ENCODE measurements at places on chromosomes 2 and 18.

DNA sequence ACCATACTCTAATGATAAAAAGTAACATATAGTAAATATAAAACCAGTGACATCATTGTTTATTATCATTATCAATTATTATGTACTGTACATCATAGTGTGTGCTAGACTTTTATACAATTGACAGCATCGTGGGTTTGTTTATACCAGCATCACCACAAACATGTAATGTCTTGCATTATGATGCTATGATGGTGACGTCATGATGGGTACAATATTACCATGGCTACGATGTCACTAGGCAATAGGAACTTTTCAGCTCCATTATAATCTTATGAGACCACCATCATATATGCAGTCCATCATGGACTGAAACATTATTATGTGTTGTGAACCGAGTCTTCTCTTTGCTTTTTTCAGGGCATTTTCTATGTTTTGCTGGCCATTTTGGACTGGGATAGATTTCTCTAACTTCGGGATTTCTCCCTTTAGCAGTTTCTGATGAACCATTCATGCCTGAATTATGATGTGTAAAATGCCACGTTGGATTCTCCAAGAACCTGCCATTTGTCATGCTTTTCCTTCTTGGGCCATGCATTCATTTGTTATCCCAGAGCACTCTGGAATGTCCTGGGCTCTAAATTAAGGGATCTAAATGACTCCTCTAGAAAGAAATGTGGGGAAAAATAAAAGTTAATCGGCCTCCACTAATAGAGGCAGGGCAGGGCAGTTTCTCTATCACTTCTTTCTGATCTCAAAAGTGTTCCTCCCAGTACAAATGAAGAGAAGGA is 325.6 kb upstream of the TNP1 start:
- DNase-seq = no peak

DNA sequence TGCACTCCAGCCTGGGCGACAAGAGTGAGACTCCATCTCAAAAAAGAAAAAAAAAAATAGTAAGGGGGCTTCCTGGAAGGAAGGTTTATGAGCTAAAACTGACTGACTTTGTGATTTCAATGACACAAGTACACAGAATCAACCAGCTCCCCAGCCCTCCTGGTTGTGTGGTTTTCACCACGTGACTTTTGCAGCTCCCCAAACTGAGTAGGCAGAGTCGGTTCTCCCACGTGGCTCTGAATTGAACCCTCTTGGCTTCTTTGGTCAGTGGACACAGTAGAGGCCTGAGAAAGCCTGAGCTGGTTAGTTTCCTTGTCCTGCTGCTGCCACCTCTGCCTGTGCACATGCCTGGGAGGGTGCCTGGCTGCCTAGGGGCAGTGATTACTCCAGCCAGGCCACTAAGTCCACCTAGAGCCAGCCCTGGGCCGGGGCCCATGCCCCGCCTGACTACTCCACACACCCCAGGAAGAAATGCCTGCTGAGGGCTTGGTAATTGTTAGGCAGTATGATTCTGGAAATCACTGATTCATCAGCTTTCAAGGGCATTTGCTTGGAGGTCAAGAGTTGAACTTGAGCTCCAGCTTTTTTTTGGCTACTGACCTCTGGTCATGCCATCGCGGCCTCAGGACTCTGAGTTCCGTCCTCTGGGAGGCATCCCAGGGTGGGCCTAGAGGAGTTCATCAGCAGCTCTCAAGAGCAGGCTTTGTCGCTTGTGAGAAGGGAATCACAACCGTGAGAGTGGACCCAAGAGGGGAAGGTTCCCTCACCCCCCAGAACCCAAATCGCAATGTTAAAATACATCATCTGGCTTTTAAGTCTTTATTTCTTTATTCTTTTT is 431.9 kb upstream of the HS6ST1 start:
- DNase-seq = no peak

DNA sequence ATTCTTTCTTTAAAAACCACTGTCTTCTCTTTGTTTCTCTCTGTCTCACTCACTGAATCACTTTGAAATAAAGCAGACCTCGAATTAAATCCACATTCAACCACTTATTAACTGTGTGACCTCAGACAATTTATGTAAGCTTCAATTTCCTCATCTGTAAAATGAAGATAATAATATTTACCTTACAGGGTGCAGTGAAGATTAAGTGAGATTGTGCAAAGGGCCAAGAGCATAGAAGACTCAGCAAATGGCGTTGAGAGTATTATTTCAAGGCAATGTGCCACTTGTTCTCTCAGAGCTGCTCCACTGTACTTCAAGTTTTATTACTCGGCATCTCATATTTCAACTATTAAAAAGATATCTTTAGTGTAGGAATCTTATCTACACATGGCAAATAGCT is 454.2 kb upstream of the HNRNPA3 start:
- DNase-seq = no peak

GRCh38 chr18:57754577-57755338 is 48.4 kb downstream of the ATP8B1 start:
- no peak for DNase-seq

DNA sequence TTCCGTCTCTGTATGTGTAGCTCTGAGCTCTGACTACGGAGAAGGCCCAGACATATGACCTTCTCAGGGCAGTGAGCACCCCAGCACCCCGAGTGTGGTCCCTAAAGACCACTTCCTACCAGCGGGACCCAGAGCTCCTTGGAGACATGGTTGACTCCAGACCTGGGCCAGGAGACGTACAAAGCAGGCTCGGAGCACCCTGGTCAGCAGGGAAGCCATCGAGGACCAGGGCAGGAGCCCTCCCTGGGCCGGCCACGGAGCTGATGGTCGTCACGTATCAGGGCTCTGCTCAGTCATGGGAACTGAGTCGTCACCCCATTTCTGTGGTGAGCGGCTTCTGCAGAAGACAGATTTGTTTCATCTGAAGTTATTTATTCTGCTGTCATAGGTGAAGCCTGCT is 12.8 kb upstream of the NEU4 start:
- no peak for DNase-seq

DNA sequence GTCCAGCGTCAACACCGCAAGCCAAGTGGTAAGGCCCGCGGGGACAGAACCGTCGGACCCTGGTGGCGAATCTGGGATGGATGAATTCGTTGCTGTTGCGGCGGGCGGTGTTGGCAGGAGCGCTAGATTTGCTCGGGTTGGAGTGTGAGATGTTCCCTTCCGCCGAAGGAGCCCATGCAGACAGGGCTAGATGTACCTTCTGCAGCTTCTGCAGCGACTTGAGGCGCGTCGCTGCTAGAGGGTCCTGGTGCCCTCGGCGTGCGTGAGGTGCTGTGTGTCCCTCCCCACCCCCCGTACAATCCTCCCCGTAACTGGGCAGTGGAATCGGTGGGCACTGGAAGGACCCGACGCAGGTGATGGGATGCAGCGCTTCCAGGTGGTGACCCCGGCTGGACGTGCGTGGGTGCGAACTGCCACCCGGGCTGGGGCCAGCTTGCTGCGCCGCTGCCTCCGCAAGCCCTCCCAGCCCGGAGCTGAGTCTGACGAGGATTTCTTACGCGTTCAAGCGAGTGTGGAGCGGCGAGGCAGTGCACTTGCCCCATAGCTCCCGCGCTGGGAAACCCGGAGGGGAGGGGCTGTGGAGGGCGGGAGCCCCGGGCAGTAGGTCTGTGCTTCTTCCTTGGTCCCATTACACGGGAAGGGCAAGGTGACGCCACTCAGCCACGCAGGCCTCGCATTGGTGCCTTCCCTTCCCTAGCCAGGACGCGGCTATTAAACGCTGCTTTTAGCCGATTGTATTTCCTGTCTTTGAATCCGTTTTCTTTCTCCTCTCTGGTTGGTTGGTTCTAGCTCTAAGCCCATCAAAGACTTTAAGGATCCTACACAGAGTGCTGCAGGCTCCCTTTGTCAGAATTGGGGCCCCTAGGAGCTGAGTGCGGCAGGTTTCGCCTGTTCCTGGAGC is 34.2 kb downstream of the CHRNA1 start:
- DNase-seq = peak; percentile 76

DNA sequence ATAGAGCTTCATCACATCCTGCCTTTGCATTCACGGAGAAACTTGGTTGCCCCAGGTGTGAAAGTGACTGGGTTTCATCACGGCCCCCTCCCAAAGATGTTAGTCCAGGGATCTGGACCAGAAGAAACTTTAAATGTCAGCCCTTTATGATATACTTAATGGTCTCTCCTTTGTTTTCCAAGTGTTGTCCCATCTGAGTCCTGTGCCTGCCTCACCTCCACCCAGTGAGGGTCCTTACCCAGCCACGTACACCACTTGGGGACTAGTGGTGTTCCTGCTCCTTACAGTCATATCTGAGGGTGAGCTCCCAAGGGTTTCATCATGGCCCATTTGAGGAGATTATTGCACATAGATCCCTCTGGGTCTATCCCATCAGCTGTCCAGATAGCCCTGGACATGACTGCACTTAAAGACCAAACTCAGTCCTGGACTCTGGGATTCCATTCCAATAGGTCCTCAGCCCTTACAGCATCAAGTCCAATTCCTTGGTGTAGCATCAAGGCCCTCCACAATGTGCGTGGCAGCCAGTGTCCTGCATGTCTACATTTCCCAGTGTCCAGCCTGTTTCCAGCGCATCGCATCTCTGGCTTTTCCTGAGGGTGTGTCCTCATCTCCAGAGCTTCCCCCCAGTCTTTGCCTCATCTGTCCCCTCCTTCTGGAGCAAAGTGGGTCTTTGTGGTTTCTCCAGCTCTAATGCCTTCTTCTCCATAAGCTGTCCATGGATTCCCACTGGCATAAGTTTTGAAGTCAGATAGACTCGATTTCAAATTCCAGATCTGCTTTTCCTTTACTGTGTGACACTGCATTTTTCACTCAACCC is 351.6 kb downstream of the MYCN start:
- DNase-seq = no peak

DNA sequence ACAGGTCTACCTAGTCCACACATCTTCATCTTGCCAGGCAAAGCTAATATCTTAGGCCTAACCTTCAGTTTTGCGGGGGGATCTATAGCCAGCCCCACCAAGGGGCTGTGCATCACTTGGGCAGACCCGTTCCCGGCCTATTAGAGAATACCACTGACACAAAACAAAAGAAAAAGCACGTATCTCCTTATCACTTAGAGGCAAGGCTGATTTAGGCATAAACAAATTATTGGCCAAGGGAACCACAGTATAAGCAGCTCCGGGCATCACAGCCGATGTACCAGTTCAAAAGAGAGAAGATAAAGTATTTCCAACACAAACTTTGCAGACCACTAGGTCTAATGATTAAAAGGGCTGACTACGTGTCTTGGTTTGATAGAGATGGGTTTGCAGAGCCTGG is 248.0 kb downstream of the TCF4 start:
- no peak for DNase-seq

GRCh38 chr2:13650586-13651180 is 933.9 kb downstream of the TRIB2 start:
- no peak for DNase-seq

DNA sequence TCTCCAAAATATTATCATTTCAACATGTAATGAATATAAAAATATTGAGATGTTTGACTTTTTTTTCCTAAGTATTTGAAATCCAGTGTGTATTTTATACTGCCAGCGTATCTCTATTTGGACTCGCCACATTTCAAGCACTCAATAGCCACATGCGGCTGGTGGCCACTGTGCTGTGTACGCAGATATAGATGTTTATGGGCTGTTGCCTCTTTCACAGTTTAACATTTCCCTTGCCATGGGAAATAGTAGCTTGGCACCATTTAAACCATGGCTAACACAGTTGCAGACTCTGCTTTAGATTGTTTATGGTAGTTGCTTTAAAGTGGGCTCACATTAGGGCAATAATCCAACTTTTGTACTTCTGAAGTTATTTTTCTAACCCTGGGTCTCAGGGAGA is 136.6 kb upstream of the ITGB6 start:
- no peak for DNase-seq

DNA sequence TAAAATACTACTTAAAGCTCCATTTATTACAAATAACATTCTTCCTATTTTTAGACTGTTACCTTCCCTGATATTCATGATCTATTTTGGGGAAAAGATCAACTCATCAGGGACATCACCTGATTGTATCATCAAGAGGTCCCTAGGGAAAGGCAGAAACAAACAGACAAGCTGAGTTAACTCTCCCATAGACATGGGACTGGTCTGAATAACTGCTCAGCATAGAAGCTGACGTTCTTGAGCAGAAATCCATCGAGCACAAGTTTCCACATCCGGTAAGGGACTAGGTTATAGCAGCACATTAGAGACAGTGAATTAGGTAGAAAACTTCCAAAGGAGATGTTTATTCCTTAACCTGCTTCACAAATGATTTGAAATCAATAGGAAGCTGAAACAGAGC is 1100.4 kb upstream of the SLC39A10 start:
- DNase-seq = no peak

GRCh38 chr2:221675201-221675908 is 103.3 kb upstream of the EPHA4 start:
- no peak for DNase-seq

DNA sequence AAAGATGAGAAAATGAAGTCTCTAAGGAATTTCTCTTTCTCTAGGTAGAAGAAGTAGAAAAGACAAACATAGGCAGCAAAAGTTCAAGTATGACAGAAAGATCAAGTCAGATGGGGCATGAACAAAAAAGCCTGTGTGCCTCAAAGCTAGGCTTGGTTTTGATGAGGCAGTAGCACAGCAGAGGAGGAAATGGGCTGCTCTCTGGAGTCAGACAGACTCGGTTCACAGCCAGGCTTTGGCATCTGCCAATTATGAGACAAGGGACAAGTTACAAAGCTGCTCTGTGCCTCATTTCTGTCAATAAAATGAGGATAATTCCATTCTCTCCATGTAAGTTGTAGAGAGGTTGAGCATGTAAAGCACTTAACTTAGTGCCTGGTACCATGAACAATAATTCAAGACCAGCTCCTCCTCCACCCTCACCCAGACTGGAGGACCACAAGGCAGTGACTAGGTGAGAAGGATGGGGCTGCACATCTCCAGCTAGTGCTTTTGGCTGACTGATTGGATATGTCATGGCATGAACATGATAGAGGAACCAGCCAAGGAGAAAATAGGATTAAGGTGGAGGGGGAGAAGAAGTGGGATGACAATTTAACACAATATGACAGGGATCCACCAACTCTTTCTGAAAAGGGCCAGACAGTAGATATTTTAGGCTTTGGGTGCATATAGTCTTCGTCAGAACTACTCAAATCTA is 84.6 kb downstream of the TMEM163 start:
- no peak for DNase-seq

DNA sequence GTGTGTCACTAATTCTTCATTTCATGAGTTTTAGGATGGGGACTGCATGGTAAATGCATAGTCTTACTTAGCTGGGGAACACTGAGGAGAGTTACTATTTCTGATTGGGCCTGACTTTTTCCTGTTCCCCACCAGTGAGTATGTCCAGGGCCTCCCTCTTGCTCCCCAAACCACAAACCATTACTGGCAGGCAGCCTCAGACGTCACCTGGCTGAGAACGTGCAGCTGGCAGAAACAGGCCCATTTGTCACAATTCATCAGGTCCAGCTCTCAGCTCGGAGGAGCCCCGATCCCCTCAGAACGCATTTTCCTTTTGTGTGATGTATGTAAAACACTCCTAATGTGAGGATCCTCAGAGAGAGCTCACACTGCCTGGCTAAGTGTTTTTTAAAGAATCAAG is 71.7 kb upstream of the SIX3 start:
- no peak for DNase-seq

- no peak for DNase-seq
Observed at GRCh38 chr2:6958616-6959235, 41.5 kb downstream of the RNF144A start.

- no peak for DNase-seq
Observed at GRCh38 chr2:44211183-44211582, 42.5 kb downstream of the PPM1B start.

GRCh38 chr2:47112665-47113435 is 42.3 kb downstream of the STPG4 start:
- no peak for DNase-seq
